Right renal pelvis (tissue), 4 donors: ENCODE measurements at places on chromosomes 5 and 9. TPM values are rescaled to one million over a fixed set of nuclear protein-coding genes. Genes with fewer than 3 reads are reported as not detected.
A peak's percentile ranks its signal among the peaks of the same experiment; 100 is the strongest.

DNA sequence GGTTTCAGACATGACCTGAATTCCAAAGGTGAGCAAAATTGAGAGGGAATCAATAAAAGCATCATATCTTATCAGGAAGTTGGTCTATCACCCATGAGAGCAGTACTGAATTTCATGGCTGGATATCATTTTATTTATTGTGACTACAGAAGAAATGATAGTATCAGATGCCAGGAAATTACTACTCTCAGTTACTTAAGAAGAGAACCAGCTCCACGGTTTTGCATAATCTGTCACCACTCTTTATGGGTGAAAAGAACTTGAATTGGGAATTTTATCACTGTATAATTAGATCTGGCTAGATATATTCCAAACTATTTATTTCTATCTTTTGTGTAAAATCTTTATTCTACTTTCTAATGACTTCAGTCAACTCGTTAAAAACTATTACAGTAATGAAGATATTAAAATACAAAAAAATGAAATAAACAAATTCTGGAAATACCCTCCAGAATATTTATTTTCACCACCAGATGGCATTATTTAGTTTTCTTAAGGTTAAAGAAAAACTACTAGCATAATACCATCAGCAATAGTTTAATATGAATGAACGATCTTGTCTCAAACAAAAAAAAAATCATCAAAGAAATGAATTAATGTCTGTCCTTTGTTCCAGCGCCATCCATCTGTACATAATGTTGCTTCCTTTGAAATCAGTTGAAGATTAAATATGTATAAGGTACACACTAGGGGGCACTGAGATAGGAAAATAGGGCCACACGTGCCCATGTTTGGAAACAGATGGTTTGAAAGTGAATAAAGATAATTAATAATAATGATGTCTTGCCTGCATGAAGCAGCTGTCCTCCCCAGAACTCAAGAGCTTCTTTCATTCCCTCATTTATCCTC lies 84.7 kb upstream of the SLCO6A1 start:
- DNase-seq: peak; percentile 10

DNA sequence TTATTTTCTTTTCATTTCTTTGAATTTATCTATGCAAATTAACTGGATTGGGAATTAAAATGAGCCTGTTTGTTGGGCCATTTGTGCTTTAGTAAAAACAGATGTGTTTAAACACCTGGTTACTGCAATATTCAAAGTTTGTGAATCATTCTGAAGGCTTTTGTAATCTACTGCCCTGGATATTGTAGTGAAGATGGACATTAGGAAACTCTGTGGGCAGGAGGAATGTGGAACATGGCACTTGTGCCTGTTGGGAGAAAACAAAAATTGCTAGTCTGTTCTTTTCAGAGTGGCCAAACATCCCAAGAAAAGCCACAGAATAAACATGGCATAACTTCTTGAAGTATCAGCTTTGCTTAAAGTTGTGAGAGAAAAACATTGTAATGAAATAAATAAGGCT lies 40.8 kb downstream of the CHSY3 start:
- DNase-seq: no peak

DNA sequence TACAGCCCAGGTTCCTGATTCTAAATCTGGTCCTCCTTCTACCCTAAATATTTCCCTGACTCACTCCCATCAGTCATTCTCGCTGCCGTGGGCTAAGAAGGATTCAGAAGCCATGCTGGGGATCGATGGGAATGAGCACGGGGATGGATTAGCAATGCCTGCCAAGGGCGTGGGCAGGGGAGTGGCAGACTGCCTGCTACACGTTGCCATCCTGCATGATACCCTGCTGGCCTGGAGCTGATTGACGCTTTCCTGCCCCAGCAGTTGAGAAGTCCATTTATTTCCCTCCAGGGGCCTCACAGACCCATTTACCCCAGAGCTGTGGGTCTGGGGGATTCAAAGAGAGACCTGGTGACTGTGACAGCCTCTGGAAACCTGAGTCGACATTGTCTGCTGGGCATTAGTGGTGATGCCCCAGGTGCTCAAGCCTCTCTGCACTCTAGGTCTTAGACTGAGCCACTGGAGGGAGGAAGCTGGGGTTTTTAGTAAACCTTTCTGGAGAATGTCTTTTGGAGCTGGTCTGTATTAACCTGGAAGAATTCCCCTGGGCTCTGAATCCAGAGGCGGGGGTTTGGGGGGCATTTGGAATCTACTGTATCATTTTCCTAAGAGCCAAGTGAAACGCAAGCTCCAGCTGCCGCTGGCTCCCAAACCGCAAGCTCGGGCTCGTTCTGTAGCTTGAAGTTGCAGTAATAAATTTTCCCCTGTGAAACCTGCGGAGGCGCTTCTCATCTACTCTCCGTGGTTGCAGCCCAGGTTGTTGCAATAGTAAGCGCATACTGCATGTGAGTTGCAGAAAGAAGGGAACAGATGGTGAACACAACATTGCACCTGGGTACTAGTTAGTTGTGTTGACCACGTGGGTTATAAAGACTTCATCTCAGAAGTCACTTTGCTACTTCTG lies 76.3 kb upstream of the RAPGEF1 start:
- DNase-seq: no peak

GRCh38 chr9:20692554-20692953 lies 8.5 kb downstream of the FOCAD start:
- no peak for DNase-seq

GRCh38 chr9:79408200-79408599 lies 163.6 kb upstream of the TLE4 start:
- DNase-seq: no peak

DNA sequence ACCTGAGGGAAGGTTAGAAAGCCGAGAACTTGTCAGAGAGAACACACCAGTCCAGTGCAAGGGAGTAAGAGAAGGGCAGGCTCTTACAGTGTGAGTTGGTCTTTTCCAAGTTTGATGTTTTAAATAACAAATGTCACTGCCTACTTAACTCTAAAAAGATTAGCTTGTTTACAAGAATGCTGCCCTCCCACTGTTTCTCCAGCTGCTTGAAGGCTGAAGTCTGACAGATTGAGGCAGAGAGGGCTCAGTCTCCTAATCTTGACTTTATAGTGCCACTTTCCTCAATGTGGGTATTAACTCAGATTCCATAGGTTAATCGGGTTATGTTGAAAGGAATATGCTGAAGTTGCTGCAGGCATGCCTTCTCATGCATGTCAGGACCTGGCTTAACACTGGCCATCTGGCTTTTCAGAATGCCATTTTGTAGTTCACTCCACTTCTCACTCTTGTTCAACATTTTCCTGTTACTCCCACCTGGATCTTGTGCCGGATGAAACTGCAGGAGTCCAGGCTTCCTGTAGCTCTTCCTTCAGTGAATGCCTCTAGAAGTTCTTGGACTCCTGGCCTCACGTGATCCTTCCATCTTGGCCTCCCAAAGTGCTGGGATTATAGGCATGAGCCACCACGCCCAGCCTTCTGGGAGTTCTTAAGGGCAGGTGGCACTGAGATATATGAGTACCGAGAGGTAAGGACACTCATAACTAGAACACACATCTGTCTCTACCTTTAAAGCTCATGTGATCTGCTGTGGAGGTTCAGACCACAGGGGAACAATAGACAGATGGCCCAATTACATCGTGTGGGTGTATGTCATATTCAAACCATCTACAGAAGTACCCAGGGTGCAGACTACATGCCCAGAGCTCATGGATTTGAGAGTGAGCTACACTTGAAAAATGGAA lies 249.7 kb downstream of the ARHGAP26 start:
- DNase-seq: no peak

GRCh38 chr5:119828541-119828940 lies 199.2 kb downstream of the FAM170A start:
- DNase-seq: no peak

- no peak for DNase-seq
Observed at GRCh38 chr5:37477426-37477825, 98.3 kb downstream of the WDR70 start.

GRCh38 chr9:100575765-100576386 lies 2.0 kb upstream of the CAVIN4 start:
- no peak for DNase-seq

- no peak for DNase-seq
Observed at GRCh38 chr5:95620870-95621838, 1.3 kb downstream of the GPR150 start.

DNA sequence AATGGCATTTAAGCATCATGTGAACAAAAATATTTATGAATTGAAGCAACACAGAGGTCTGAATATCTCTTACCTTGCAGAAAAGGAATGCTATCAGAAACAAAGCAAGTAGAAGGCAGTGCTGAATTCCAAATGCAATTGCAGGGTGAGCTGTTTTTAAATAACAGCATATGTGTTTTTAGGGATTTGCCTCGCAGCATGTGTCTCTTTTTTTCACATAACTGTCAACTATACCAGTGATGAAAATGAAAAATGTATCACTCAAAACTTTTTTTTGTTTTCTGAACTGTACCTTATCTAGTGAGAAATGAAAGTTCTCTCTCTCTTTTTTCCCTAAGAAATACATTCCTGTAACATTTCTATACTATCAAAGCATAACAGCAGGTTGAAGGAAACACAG lies 21.2 kb downstream of the CDH10 start:
- DNase-seq: no peak

GRCh38 chr9:130629443-130630070 lies 34.8 kb upstream of the PRDM12 start:
- DNase-seq: no peak

GRCh38 chr9:33117796-33118195 lies 41.3 kb upstream of the SMU1 start:
- no peak for DNase-seq

GRCh38 chr9:38431116-38431515 lies 6.9 kb upstream of the IGFBPL1 start:
- no peak for DNase-seq

GRCh38 chr5:35359859-35360258 lies 129.6 kb upstream of the PRLR start:
- no peak for DNase-seq

- no peak for DNase-seq
Observed at GRCh38 chr5:14068136-14068535, 75.0 kb upstream of the TRIO start.

DNA sequence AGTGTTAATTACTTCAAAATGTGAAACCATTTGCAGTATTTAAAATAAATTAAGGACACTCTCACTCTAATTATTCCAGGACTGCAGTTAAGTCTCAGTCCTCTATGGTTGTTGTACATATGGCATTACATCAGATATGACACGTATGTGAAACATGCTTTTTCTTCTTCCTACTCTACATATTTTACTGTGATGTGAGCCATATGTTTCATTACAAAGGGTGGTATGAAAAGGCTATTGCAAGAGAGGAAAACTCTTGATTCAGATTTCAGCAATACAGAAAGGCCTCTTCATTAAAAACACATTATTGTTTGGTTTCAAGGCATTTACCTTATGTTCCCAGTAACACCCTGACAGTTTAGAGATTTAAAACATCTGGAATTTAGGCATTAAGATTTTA lies 964.5 kb upstream of the DMAC1 start:
- DNase-seq: no peak

GRCh38 chr9:127129718-127130085 lies 7.3 kb upstream of the ANGPTL2 start:
- no peak for DNase-seq

SLC24A2 gene
- 0.04 TPM for polyA plus RNA-seq

ZNF169 gene
- polyA plus RNA-seq: 5.0 TPM

EGFLAM gene
- polyA plus RNA-seq: 11.6 TPM

ASS1 gene
- polyA plus RNA-seq: 265 TPM

CYLC2 gene
- not detected for polyA plus RNA-seq

OBP2B gene
- not detected for polyA plus RNA-seq

DMRT3 gene
- polyA plus RNA-seq: 1.6 TPM

FBN2 gene
- 89.8 TPM for polyA plus RNA-seq

OR13C5 gene
- polyA plus RNA-seq: 0.36 TPM

TRMT10B gene
- polyA plus RNA-seq: 13.6 TPM

DTWD2 gene
- polyA plus RNA-seq: 15.0 TPM

NUTM2F gene
- polyA plus RNA-seq: not detected
